ENCODE measurements at places on chromosomes 5 and 9. TPM values are rescaled to one million over a fixed set of nuclear protein-coding genes. Genes with fewer than 3 reads are reported as not detected.

Gene DND1
- 0.72 TPM for total RNA-seq

Gene RPS23
- total RNA-seq: 3,068 TPM

Gene FYB1
- 9.9 TPM for total RNA-seq

Gene ZNF462
- total RNA-seq: 2.7 TPM

Gene NOXA1
- total RNA-seq: 1.4 TPM

Gene FOXD4L5
- 0.05 TPM for total RNA-seq

Gene HARS2
- total RNA-seq: 35.2 TPM

Gene CARTPT
- not detected for total RNA-seq

Gene BNC2
- 8.1 TPM for total RNA-seq
